ENCODE measurements at places on chromosomes 2 and 18.

- DNase-seq = no peak
These were observed 26.0 kb downstream of the FAM117B start for GRCh38 chr2:202660796-202661195.

GRCh38 chr2:211631503-211631902 is 907.1 kb downstream of the ERBB4 start:
- DNase-seq = no peak

- no peak for DNase-seq
These were observed 195.4 kb downstream of the FAM210A start for GRCh38 chr18:13530879-13531387.

- DNase-seq = no peak
These were observed 74.6 kb downstream of the COL5A2 start for GRCh38 chr2:189104934-189105333.

DNA sequence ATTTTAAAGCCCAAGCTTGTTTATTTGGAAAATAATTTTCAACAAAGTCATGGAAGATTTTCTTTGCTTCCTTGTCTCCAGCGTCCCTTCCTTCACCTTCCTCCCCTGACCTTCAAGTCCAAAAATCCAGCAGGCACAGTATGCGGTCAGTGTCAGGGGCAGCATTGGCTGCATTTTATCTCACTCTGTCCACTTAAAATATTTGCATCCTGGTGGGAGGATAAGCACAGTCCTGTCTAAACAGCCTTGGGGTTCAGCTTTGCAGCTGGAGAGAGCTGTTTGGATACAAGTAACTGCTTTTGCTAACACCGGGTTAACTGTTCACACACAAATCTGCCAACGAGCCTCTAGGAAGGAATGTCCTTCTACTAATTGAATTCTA is 318.1 kb downstream of the PDE11A start:
- DNase-seq = no peak

DNA sequence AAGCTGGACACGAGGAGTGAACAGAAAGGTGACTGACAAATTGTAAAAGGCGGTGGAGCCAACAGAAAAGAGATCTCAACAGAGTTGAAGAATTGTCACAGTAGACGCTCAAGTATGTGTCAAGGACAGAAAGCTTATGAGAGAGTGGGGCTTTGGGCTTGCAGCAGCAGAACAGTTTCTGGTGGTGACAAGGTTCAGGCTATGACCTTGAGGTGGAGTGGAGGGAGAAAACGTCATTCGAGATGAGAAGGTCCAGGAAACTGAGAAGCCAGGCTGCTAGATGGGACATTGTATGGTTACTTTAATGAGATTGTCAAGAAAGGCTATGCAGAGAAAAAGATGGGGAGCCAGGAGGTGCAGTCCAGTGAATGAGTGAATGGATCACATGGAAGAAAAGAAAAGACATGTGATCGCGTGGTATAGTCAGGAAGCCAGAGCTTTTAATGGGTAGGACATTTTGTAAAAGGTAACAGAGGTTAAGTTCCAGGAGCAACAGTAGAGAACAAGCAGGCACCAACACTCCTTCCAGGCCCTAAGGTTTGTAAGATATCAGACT is 91.1 kb upstream of the EPC2 start:
- no peak for DNase-seq

GRCh38 chr2:27929916-27930486 is 39.5 kb downstream of the BABAM2 start:
- no peak for DNase-seq

- DNase-seq = no peak
These were observed 391.5 kb upstream of the VWC2L start for GRCh38 chr2:214019229-214019972.

- DNase-seq = no peak
These were observed 41.9 kb downstream of the MARCO start for GRCh38 chr2:118983915-118984314.

- no peak for DNase-seq
These were observed 135.0 kb downstream of the ANTXR1 start for GRCh38 chr2:69147841-69148533.

- no peak for DNase-seq
These were observed 114.0 kb upstream of the STON1 start for GRCh38 chr2:48415836-48416515.

DNA sequence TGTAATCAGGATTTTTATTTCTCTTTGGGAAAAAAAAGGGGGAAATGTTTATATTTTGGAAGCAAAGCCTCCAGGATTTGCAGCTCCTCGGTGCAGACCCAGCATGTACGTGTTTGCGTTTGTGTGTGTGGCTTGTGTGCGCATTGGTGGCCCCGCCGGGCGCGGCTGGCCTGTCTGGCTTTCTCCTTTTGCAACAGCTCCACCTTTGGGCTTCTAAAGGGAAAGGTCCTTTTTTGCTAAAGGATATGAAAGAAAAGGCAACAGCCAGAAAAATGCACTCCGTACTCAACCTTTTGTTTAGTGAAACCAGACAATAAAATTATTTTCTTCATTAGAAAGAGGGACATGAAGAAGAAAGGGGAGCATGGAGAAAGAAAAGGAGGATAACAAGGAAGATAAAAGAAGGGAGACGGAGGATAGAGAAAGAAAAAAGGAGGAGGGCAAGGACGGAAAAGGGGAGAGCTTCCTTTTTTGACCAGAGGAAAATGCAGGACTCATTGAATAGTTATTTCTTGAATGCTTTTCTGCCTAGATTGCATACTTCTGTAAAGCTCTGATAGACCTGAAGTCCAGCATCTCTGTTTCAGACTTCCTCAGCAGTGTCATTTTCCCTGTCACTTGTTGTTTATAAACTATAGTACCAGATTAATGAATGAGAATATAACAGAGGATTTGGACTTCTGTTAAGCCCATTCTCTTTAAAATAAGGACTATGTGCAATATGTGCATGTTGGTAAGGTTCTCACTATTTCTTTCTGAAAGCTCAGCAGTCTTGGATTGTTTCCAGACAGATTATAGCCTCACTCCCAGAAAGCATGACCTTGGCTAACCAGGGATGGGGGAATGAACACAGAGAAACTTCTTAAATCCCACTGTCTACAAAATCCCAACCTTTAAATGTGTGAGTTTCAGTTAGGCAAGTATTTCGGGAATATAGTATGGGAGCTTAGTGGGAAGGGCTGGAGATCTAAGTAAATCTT is 563.1 kb upstream of the PIK3C3 start:
- DNase-seq = peak; percentile 45

- no peak for DNase-seq
These were observed 3.7 kb downstream of the TNFRSF11A start for GRCh38 chr18:62328586-62329525.

DNA sequence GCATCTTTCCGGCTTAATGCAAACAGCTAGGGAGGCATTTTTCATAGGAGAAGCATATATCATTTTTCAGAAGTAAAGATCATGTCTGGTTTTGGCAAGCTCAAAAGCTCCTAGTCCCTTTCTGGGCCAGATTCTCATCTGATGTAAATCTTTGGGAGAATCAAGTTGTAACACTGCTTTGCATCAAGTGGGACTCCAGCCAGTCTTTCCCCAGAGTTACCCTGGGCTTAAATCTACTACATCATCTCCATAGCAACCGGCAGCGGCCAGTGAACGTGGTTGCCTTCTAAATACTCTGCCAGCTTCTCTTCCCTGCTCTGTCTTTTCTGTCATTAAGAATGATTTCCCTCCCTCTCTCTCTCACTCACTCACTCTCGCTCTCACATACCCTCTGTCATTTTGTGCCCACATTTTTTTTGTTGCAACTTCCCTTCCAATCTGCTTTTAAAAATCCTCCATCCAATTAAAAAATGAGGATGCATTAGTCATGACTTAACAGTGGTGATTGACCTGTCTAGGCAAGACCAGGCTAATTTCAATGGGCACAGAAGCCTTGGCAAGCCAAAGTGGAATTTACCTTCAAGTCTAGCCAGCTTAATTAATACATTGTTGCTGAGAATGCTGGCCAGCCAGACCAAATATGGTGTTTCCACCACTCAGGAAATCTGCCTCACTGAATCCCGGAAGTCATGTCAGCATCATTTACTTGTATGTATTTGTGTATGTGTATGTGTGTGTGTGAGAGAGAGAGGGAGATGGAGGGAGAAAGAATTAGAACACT is 93.0 kb downstream of the NRP2 start:
- DNase-seq = peak; percentile 21

DNA sequence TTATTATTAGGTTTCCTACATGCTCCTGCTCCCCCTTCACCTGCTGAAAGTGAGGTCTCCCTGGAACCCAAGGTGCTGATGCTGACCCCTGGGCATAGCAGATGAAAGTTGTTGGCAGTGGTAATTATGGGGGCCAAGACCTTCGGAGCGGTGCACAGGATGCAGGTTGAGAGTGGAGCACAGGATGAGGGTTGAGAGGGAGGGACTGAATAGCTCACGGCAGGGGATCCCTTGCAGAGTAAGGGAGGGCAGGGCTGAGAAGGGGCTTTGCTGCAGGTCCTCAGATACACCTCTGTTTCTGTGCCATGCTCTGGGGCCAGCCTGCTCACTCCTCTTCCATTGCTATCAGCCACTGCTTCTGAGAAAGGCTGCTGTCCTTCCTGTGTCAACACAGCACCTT is 163.3 kb downstream of the FHOD3 start:
- no peak for DNase-seq

- DNase-seq = no peak
These were observed 13.2 kb downstream of the CNNM4 start for GRCh38 chr2:96773922-96774321.

GRCh38 chr2:111624411-111625156 is 259.4 kb downstream of the ANAPC1 start:
- DNase-seq = no peak

GRCh38 chr2:169462896-169463695 is 16.2 kb upstream of the BBS5 start:
- DNase-seq = peak; percentile 86

- DNase-seq = peak; percentile 6
These were observed 77.1 kb downstream of the BCL11A start for GRCh38 chr2:60476206-60476954.

DNA sequence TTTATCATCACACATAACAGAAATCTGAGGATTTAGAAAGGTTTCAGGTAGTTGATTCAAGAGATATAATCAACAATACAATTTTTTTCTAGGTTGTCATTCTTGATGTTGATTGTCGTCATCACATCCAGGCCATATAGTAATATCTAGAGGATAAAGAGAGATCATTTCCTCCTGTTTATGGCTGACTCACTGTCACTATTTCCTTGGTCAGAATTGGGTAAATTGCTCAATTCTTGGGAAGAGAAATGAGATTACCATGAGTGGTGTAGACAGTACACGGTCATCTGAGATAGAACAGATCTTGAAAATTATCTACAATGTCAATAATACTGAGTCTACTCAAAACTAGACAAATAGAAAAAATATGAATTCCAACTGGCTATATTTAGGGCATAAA is 78.8 kb downstream of the ZNF804A start:
- DNase-seq = no peak

GRCh38 chr2:221380686-221381085 is 191.4 kb downstream of the EPHA4 start:
- no peak for DNase-seq

- DNase-seq = no peak
These were observed 776.9 kb upstream of the FSHR start for GRCh38 chr2:49931241-49931640.

- DNase-seq = no peak
These were observed 152.8 kb upstream of the VRK2 start for GRCh38 chr2:57893786-57894185.

GRCh38 chr2:191030521-191031154 is 16.7 kb upstream of the STAT1 start:
- peak; percentile 37 for DNase-seq

DNA sequence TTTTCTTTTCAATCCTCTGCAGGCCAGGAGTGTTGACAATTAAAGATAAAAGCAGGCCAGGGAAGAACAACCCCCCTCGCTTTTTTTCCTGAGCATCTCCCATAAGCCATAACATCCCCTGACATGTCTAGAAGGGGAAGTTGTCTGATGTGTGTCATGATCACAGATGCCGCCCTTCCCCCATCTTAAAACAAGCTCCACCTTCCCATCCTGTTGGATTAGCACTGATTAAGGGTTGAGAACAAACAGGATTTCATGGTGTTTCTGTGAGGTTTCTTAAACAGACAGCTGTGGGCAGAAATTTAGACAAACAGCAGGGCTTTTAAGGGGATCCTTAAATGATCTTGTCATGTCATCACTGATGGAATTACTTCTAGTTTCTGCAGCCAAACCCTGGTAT is 59.4 kb upstream of the UPP2 start:
- no peak for DNase-seq

- DNase-seq = no peak
These were observed 166.9 kb downstream of the ARHGAP15 start for GRCh38 chr2:143296089-143296488.

DNA sequence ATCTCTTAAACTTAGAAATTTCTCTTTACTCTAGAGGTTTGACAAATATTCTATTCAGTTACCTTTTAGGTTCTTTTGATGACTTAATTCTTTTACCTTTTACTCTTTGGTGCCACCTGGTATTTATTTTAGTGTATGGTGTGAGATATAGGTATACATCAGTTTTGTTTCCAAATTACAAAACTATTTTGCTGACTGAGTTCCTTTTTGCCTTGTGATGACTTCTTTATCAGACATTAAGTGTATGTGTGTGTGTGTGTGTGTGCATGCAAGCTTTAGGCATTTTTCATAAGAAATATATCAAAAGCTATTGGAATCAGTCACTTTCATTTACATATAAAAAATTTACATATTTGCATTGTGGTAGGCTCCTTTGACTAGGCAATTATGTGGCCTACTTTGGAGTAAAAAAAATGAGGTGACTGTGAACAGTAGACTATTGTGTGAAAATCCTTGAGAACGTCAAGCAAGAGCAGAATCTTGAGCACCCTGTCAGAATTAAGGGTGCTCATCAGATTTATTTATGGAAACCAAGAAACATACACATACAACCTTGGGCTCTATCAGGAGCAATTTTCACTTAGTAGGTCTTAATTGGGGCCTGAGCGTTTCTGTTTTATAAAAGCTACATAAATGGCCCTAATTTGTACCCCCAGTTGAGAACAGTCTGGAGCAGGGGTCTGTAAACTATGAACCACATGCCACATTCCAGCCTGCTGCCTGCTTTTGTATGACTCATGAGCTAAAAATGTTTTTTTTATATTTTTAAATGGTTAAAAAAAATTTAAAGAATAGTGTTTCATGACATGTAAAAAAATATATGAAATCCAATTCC is 415.9 kb downstream of the SLC4A3 start:
- no peak for DNase-seq

DNA sequence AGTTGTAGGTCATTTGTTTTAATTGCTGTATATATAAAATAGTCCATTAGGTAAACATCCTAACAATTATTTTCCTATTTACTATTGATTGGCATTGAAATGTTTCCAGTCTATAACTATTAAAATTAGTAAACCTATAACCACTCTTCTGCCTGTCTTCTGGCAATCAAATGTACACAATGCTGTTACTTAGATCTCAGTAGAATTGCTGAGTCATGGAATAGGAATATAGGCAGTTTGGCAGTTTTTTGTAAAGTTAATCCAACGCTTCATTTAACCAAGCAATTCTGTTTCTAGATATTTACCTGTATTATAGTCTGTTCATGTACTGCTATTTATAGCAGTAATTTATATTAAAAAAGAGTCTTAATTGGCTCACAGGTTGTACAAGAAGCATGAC is 518.1 kb downstream of the DCDC2C start:
- DNase-seq = no peak
